Amniotic stem cell (primary cell): ENCODE measurements at places on chromosomes 7 and 10.

DNA sequence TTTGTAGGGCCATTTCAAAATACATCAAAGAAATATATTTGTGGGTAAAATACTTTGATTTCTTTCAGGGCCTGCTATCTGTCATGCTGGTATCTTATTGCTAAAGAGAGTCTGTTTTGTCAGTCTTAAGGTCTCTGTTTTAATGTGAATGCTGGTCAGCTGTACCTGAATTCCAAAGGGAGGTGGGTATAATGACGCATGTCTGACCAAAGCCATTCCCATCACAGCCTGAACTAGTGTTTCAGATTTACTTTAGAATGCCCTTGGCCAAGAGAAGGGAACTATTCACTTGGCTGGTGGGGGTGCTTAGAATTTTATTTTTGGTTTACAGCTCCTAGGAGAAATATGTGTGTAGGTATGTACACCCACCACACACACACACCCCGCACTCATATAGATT is 30.6 kb upstream of the MYL10 start:
- no peak for DNase-seq

GRCh38 chr7:66099551-66100407 is 14.9 kb upstream of the CRCP start:
- peak; percentile 65 for DNase-seq

- DNase-seq, result no peak
Observed at GRCh38 chr7:99667179-99667578, 12.6 kb downstream of the CYP3A5 start.

DNA sequence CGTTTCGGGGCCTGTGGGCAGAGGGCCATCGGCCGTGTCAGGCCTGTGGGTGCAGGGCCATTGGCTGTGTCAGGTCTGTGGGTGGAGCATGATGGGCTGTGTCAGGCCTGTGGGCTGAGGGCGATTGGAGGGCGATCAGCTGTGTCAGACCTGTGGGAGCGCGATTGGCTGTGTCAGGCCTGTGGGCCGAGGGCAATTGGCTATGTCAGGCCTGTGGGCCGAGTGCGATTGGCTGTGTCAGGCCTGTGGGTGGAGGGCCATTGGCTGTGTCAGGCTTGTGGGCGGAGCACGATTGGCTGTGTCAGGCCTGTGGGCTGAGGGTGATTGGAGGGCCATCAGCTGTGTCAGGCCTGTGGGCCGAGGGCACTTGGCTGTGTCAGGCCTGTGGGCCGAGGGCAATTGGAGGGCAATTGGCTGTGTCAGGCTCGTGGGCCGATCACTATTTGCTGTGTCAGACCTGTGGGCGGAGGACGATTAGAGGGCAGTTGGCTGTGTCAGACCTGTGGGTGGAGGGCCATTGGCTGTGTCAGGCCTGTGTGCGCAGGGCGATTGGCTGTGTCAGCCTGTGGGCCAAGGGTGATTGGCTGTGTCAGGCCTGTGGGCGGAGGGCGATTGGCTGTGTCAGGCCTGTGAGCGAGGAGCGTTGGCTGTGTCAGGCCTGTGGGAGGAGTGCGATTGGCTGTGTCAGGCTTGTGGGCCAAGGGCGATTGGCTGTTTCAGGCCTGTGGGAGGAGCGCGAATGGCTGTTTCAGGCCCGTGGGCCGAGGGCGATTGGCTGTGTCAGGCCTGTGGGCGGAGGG is 54.1 kb downstream of the DYNC2I1 start:
- DNase-seq, result no peak

DNA sequence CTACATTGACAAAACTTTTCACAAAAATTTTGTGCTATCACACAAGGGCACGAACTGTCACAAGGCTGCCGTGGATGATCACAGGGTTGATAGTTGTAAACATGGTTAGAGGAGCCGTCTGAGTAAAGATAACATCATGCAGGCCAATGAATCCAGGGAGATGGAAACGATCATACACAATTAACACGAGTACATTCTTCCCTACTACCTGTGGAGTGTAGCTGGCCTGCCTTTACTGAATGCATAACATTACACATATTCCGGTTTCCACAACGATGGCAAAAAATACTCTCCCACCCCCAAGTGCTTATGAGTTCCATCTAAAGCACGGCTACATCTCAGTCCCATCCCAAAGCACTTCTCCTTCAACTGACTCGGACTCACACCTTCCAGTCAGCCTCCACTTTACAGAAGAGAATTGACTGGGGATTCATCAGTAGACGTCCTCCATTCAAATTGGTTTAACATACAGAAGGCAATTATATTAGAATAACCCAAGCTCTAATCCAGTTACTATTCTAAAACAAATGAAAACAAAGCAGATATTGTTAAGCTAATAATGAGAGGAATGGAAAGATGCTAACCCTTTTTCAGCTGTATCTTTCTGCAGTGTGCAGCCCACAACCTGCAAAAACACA is 69.0 kb downstream of the EZH2 start:
- DNase-seq, result no peak
